ENCODE measurements at places on chromosomes 13 and 19.

GRCh38 chr13:41658057-41658661, 200.8 kb downstream of the RGCC start:
- no peak for DNase-seq

DNA sequence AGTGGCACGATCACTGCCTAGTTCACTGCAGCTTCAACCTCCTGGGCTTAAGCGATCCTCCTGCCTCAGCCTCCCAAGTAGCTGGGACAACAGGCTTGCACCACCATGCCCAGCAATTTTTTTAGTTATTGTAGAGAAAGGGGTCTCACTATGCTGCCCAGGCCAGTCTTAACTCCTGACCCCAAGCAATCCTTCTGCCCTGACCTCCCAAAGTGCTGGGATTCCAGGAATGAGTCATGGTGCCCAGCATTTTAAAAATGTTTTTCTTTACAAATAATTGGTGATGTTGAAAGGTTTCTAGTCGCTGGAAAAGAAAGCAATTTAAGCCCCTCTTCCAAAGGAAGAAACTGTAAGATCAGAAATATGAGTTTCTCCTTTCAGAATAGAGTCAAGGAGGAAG, 19.4 kb downstream of the DYRK1B start:
- DNase-seq: no peak

- no peak for DNase-seq
Measured at GRCh38 chr13:97753942-97754670, 199.4 kb upstream of the IPO5 start.

DNA sequence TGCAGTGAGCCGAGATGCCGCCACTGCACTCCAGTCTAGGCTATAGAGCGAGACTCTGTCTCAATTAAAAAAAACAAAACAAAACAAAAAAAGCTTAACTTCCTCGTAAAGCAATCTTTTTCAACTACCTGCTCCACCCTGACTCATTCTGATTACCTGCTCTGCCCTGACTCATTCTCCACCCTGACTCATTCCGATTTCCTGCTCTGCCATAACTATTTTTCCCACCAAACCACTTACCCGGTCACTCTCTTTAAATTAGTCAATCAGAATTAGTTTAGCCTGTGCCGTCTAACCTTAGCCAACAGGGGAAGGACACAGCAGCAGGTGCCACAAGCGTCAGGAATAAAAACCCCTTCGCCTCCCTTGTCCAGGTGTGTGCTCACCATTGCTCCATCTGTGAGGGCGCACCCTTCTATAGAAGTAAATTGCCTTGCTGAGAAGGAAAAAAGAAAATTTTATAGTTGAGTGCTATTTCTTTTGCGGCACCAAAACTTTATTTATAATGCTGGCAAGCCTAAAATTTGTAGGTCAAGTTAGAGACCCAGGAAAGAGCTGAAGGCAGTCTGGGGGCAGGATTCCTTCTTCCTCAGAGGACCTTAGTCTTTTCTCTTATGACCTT, 1.7 kb upstream of the IFT88 start:
- DNase-seq: no peak

- DNase-seq: no peak
Measured at GRCh38 chr13:34035676-34036325, 217.9 kb downstream of the RFC3 start.

DNA sequence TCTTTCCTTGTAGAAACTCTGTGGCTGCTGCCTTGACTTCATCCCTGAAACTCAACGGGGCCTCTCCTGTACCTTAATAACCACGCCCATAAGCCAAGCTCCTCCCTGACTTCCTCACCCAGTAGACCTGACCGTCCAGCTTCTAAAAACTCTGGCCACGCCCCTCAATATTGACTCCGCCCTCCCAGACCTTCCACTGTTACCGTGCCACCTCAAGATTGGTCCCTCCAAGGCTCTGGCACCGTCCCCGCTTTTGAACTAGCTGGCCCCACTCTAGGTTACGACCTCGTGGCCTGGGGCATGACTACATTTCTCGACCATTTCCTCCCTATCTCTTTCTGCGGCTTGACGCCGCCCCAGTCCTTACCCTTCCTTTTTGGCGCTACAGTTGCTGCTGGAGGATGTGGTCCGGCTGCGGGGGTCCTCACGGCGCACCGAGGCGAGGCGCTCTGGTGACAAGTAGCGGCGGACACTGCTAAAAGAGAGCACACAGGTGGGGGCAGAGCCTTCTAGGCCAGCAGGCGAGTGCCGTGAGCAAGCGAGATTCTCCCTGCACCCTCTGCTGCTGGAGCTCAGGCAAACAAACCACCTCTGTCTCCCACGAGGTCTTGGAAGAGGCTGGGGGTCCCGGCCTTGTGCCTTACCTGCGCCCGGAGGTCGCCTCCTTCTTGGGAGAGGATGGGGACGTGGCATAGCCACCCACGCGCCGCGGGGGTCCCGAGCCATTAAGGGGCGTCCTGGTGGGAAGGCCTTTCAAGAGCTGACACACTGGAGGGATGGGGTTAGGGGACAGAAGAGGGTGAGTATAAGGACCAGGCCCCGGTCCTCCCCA, 2.3 kb upstream of the EML2 start:
- DNase-seq: peak; percentile 67

- DNase-seq: peak; percentile 70
Measured at GRCh38 chr13:31160857-31161556, 697 bp downstream of the HSPH1 start.

DNA sequence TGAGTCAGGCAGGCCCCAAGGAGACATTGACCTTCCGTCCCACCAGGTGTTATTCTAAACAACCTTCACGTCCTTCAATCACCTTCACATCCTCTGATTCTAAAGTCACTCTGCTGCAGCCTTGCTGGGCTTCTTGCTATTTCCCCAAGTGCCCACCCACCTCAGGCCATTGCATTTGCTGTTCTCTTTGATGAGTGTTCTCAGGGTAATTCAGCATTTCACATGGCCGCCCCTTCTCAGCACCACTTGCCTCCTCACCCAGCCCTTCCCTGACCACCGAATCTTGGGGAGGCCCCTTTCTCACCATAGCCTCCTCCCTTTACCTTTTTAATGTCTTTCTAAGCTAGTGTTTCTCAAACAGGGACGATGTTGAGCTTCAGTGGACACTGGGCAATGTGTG, 4.6 kb downstream of the ZNF805 start:
- DNase-seq: no peak

DNA sequence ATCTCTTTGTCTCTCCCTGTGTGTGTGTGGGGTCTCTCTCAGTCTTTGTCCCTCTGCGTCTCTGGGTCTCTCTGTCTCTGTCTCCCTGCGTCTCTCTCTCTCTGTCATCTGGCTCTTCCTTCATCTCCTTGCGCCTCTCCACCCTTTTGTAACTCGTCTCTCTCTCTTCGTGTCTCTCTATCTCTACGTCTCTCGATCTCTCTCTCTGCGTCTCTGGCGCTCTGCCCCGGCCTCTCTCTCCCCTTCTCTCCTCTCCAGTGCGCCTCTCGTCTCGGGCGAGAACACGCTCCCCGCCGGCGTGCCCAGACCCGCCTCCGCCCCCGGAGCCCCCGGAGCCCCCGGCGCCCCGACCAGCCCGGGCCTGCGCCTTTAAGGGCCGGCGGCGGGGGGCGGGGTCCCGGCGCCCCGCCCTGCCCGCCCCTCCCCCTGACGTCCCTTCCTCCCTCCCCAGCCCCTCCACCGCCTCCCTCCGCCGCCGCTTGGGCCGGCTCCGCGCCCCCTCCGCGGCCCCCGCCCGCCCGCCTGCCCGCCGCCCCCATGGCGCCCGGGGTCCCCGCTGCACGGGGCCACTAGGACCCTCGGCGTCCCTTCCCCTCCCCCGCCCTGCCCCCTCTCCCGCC, at the start of gene MARK4:
MARK4 (plus strand) TSS at position 440 of the 620 bp plus-strand sequence. CDS start 318 bp downstream, outside the sequence.
- peak; percentile 63 for DNase-seq

GRCh38 chr13:86572115-86572514, 772.9 kb upstream of the SLITRK6 start:
- DNase-seq: no peak

GRCh38 chr19:4636151-4636717, 3.1 kb upstream of the TNFAIP8L1 start:
- peak; percentile 79 for DNase-seq

GRCh38 chr13:40452741-40453334, 213.6 kb downstream of the FOXO1 start:
- DNase-seq: no peak

GRCh38 chr19:33468361-33469170, 53.0 kb downstream of the PEPD start:
- DNase-seq: no peak

DNA sequence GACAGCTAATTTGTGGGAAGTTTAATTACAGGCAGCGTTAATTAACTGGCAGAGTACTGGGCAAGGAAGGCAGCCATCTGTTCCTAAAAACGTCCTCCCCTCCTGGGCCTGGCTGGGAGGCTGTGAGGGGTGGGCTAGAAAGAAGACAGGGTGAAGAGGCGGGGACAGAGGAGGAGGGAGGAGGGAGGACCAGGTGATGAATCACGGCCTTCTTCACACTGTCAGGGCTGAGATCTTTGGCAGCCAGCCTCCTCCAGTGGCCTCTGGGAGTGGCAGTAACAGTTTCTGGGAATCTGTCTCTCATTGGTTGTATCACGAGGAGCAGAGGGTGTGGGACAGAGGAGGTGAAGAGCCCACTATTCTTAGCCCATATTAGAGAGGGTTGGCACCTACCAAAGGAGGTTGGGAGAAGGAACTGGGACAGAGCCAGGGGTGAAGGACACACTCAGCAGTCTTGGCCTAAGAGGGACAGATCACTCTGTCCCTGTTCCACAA, 9.6 kb upstream of the ZNRF4 start:
- DNase-seq: no peak

- no peak for DNase-seq
Measured at GRCh38 chr13:52926971-52927370, 78.5 kb upstream of the PCDH8 start.

DNA sequence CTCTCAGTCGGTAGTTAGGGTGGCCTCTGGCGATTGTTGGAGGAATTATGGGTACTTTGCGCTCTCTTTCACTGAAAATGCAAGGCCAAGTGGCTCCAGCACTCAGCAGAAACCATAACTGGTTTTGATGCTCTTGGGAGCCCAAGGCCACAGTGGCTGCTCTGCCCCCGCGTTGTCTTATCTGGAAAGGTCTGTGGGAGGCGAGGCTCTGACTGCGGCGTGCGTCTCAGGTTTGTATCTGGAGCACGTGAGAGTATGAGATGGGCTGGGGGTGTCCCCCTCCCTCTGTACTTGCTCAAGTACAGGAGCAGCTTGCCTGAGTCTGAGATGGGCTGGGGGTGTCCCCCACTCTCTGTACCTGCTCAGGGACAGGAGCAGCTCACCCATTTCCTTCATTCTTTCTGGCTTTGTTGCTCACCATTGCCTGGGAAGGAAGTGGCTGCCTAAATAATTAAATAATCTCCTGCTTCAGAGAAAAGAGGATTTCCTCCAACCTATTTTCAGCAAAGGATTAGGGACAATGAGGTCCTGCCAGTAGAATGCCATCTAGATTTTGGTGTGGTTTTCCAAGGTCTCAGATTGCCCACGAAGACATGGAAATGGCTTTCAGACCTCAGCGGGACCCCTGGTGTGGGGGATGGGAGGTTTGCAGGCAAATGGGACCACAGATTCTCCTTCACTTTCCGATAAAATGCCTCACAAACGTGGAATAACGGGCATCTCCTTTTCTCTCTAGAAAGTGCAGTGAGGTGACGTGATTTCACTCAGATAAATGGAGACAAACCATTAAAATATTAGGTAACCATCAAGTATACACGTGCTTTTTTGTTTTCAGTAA, 14.7 kb downstream of the ATP11A start:
- DNase-seq: no peak

DNA sequence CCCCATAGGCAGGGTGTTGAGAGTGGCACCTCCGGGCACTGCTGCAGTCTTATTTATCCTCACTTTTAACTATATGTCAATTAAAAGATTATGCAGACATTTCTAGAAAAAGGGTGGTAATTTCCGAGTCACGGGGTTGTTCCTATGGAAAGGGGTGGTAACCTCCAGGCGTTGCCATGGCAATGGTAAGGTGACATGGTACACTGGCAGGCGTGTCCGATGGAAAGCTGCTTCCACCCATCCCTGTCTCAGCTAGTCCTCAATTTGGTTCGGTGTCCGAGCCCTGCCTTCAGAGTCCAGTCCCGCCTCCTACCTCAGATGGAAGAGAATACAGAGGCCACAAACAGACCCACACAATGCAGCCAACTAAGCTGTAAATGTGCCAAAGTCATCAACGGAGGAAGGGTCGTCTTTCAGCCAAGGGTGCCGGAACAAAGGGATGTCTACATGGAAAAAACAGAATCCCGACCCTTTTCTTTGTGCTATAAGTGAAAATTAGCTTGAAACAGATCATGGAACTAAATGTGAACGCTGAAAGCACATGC, 72.6 kb upstream of the C13orf46 start:
- DNase-seq: no peak

GRCh38 chr13:60369242-60369641, 27.8 kb upstream of the TDRD3 start:
- no peak for DNase-seq

GRCh38 chr13:73991384-73991783, 142.8 kb downstream of the KLF12 start:
- DNase-seq: no peak

- no peak for DNase-seq
Measured at GRCh38 chr13:106683179-106683578, 115.2 kb upstream of the ARGLU1 start.

- DNase-seq: no peak
Measured at GRCh38 chr13:35814605-35815011, 316.6 kb downstream of the DCLK1 start.

DNA sequence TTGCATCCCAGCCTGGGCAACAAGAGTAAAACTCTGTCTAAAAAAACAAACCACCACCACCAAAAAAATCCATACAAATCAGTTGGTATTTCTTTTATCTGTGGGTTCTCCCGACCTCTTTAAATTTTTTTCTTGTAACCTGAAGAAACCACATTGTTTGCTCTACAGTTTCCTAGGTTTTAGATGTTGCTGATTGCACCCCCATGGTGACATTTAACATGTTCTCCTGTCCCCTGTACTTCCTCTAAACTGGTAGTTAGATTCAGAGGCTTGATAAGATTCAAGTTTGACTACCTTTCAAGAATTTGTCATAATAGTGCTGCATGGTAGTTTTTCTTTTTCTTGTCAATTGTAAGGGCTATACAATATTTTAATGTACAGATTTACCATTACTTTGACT, 24.0 kb downstream of the ALG5 start:
- DNase-seq: no peak

Measured in activated naive CD4-positive, alpha-beta T cell treated with anti-CD3 and anti-CD28 coated beads, Interleukin-2, amount 50 U/mL, for 16 hours (primary cell).